ENCODE measurements at places on chromosomes 2 and 18.

DNA sequence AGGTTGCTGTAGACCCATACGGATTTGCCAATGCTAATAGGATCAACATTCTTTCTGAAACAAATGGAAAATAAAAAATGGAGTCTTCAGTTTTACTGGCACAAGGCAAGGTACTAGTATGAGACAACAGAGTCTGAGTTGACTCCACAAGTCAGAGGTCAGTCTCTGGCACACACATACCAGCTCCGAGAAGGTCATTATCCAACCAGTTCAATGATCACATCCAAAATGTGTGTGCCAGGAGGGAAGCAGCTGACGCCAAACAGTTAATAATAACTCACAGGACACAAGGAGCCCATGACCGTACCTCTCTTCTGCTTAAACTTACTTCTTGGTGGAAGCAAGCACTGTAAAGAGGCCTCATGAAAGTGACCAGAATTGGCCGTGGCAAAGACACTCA lies 528.6 kb downstream of the ZNF516 start:
- no peak for DNase-seq

GRCh38 chr2:65728477-65729180 lies 296.2 kb upstream of the SPRED2 start:
- DNase-seq: no peak

DNA sequence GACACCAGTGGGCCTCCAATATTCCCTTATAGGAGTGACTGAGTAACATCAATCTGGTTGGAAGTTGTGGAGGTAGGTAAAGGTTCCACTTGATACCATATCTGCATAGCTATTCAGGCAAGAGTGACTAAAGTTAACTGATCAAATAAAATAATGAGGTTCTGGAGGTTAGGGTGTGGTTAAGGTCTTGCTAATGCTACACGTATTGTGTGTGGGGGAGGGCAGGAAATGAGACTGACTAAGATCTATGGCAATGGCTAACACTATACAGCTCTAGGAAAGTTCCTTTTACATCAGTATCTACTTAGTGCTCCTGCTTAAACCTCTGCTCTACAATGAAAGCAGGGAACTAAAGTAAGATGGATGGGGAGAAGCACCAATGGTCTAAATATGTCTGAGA lies 149.1 kb upstream of the MGAT5 start:
- DNase-seq: no peak

GRCh38 chr2:74551530-74551929 lies 2.2 kb downstream of the LOXL3 start:
- DNase-seq: no peak

DNA sequence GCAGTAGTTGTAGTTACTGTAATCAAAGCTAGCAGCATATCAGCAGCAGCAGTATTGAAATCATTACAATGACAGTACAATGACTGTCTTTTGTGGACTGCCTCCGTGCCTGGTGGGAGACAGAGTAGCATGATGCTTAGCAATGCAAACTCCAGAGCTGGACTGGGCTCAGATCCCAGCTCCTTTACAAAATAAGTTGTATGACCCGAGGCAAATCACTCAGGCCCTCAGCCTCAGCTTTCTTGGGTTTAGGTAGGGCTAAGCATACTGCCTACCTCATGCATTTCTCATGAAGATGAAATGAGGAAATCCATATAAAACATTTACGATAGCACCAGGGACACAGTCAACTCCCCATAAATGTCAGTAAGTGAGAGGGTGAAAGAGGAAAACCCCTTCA lies 170.7 kb downstream of the TTC32 start:
- DNase-seq: no peak

- DNase-seq: no peak
These were observed 136.5 kb upstream of the HAAO start for GRCh38 chr2:42928692-42929545.

GRCh38 chr2:149492923-149493322 lies 94.7 kb downstream of the MMADHC start:
- no peak for DNase-seq

GRCh38 chr2:8485736-8486135 lies 196.1 kb upstream of the ID2 start:
- DNase-seq: no peak

DNA sequence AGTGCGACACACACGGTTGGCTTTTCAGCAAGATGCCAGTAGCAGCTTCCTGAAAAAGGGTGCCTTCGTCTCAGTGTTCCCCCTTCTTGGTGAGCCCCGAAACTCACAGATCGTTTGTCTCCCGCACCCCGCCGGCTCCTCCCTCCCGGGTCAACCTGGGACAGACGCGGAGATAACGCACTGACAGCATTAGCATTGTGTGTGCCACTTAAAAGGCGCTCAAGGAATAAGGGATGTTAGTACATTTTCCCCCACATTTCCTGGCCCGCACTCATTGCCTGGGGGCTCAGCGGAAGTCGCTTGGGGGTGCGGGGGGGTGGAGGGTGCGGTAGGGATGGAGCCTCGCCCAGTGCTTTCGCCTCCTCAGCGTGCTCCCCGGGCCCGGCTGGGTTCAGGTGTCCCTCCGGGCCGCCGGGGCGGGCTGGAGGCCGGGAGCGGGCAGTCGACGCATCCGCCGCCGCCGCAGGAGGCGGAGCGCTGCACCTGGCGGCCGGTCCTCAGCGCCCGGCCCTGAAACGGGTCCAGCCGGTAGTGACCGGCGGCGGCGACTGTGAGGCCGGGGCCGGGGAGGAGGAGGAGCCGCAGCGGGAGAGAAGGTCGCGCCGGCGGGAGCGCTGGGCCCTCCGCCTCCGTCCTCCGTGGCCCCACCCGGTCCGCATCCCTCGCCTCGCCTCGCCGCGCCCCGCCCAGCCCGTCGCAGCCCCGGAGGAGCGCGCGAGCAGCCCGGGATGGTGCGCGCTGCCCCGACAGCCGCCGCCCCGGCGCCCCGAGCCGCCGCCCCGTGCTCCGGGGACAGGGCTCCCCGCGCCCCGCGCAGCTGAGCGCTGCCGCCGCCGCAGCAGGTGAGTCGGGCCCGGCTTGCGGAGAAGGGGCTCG lies at the start of gene MFSD6:
Gene MFSD6 (plus strand): TSS at position 694 of the 876 bp plus-strand sequence. CDS start 27,675 bp downstream, outside the sequence.
- DNase-seq: no peak

- no peak for DNase-seq
These were observed 25.9 kb downstream of the GPR35 start for GRCh38 chr2:240651185-240651584.

- no peak for DNase-seq
These were observed 201.3 kb upstream of the CXCR4 start for GRCh38 chr2:136319237-136319636.

GRCh38 chr2:225337183-225337582 lies 62.3 kb upstream of the NYAP2 start:
- peak; percentile 5 for DNase-seq

DNA sequence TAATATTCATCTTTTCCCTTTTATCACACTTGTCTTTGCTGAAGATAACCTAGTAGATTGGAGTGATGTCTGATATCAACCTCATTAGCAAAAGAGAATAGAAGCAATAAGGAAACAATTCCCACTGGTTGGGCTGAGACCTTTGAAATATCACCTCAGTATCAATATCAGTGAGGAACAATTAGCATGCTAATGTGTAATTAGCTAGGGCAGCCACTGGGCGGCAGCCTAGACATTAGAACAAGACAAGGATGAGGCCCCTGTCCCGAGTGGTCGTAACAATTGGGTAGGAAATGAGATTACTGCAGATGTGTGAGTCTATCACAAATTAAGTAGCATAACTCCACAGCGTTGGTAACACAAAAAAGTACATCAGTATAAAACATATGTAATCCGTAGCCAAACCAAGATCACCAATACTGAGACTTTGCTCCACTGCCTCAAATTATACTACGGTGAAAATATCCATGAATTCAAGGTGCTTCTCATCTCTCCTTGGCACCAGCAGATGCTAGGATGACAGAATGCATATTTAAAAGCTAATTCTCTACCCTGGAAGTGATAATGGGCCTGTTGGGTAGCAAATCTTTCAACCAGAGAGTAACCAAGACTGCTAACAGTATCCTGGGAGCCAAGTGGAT lies 99.1 kb downstream of the ALPK2 start:
- no peak for DNase-seq

GRCh38 chr2:43356774-43357173 lies 130.4 kb upstream of the ZFP36L2 start:
- no peak for DNase-seq

GRCh38 chr18:13513021-13513420 lies 213.3 kb downstream of the FAM210A start:
- DNase-seq: no peak

DNA sequence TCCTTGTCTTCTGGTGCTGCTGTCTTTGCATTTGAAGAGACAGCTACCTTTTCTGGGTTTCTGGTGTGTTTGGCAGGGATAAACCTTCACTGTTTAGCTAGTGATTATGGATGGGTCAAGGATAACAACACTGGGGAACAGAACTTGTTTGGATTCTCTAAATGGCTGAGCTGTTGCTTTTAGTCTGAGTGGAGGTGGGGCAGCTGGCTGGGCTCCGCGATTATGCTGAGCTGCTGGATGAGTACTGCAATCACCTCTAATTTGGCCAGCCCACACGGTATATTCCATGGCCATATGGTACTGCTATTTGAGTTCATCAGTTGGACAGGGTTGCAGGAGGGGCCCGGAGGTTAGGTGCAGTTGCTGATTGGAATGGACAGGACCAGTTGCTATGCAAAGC lies 361.6 kb upstream of the TFPI start:
- DNase-seq: no peak

- peak; percentile 7 for DNase-seq
These were observed 917.6 kb upstream of the ACVR2A start for GRCh38 chr2:146927080-146927711.

DNA sequence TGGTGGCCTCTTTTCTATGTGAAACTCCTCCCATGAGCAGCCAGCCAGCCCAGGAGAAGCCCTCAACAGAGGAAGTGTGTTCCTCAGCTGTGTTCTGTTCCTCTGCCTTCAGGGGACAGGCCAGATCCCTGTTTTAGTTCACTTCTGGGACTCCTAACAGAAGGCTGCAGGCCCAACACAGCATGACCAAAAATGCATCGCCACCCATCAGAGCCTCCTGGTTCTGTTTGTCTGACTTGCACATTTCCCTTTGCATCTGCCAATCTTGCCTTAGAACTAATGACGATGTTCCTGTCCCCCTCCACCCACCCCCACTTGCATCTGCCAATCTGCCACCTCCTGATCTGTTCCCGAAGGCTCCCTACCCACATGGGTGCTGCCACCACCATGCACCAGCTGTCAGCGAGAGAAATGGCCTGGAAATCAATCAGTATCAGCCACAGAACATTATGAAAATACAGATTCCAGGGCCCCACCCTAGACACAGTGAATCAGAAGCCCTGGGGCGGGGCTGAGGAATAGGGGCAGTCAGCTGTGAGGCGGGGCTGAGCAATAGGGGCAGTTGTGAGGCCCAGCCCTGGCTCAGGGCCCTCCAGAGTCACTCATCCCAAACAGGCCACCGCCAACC lies 51.0 kb downstream of the FAM168B start:
- no peak for DNase-seq

DNA sequence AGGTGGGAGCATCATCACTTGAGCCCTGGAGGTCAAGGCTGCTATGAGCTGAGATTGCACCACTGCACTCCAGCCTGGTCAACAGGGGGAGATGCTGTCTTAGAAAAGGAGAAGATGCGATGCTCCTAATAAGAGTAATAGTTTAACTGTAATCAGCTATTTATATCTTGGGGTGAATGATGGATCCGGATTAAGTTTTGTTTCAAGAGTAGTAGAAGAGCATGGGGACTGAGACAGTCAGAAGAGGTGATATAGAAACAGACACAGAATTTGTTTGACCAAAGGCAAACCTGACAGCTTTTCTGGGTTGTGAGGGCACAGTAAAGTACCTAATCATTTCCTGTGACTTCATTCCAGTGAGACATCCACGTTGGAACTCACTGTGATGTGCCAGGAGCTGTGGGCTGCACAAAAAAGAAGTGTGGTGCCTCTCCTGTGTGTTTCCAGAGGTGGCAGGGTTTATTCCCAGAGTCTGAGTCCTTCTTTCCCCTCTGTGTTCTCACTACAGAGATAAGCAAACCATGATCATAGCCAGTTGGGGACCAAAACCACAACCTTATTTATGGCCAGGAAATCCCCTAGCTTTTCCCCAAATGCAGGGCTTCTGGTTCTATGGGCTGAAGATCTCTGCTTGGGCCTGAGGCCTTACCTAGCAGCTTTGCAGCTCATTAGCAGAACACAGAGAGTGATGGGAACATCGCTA lies 113.7 kb downstream of the XRCC5 start:
- DNase-seq: peak; percentile 20

GRCh38 chr2:66573416-66573815 lies 138.5 kb downstream of the MEIS1 start:
- DNase-seq: no peak

DNA sequence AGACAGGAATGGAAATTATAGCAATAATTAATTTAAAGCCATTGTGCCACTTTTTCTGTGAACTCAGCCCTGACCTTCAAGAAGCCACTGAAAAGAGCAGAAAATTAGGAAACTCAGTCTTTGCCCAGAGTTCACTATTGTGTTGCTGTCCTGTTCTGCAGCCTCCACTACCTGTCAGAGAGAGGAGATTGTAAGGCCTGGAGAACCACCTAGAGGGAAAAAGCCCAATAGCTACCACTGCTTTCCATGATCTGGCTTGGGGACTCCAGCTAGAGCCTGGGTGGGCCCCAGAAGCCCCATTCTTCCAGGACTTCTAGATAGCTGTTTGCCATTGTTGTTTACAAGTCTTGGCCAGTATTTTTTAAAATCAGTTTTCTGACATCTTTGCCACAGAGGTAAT lies 176.1 kb upstream of the KLF7 start:
- no peak for DNase-seq
